Ammon's horn (tissue), 1 donor: ENCODE measurements at places on chromosomes 4 and X.

DNA sequence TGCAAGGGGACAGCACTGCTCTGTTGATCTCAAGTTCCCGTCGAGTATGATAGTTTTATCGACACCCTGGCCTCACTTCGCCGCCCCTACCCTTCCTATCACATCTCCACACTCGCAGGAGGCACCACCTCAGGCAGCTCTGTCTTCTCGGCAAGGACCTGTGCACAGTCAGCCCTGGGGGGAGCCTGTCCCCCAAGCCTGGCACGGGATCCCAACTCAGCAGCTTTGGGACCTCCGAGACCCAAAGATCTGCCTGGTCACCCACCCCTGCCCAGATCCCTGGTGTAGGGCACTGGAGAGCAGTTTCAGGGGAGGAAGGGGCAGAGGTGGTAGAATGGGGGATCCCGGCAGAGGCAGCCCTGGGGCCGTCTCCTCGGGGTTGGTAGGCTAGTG, 18.0 kb upstream of the UBA1 start:
- no peak for DNase-seq

DNA sequence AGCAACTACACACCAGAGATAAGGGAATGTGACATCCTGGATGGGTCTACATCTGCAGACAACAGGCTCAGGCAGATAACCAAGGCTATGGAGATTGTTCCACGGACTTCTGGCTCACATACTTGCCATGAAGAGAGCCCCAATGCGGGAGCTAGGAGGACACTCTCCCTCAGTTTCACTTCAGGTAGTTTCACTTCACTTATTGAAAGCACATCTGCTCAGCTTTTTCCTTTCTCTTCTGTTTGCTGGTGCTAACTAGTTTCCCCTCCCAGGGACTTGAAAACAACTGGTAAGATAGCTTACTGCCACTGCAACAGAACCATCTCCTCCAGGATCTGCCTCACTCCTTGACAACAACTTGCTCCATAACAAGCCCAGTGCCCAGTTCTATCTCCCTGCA, 1.4 kb upstream of the CT47C1 start:
- DNase-seq, result peak; percentile 2

GRCh38 chr4:149108626-149109025, 666.4 kb upstream of the NR3C2 start:
- DNase-seq, result no peak

GRCh38 chr4:10587697-10588096, 96.9 kb downstream of the CLNK start:
- no peak for DNase-seq

- no peak for DNase-seq
These were observed 212.3 kb downstream of the NAP1L3 start for GRCh38 chrX:93461060-93461459.

- peak; percentile 65 for DNase-seq
These were observed 191.1 kb downstream of the KCTD8 start for GRCh38 chr4:44257461-44257860.

DNA sequence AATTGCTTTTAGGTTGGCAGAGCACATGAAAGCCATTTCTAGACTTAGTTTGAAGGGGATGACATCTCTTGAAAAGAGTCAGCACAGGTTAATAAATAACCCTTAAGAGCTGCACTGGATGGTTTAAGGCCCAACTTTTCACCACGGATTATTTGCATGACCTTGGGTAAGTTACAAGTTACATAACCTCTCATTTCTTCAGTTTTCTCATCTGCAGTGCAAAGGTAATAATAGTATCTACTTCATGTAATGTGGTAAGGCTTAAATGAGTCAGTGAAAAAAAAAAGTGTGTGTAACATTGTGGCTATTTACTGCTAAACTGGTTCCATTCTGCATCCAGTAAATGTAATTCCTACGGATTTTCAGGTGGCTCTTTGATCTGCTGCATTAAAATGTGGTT, 715.8 kb downstream of the CCSER1 start:
- no peak for DNase-seq

- DNase-seq, result no peak
These were observed 25.2 kb downstream of the MANBA start for GRCh38 chr4:102735582-102735981.

GRCh38 chrX:131752493-131753198, 208.8 kb downstream of the OR13H1 start:
- DNase-seq, result no peak
